ENCODE measurements at places on chromosomes 13 and 19. TPM values are rescaled to one million over a fixed set of nuclear protein-coding genes. Genes with fewer than 3 reads are reported as not detected.

Gene PGLYRP2
- 0.40 TPM for total RNA-seq

DNA sequence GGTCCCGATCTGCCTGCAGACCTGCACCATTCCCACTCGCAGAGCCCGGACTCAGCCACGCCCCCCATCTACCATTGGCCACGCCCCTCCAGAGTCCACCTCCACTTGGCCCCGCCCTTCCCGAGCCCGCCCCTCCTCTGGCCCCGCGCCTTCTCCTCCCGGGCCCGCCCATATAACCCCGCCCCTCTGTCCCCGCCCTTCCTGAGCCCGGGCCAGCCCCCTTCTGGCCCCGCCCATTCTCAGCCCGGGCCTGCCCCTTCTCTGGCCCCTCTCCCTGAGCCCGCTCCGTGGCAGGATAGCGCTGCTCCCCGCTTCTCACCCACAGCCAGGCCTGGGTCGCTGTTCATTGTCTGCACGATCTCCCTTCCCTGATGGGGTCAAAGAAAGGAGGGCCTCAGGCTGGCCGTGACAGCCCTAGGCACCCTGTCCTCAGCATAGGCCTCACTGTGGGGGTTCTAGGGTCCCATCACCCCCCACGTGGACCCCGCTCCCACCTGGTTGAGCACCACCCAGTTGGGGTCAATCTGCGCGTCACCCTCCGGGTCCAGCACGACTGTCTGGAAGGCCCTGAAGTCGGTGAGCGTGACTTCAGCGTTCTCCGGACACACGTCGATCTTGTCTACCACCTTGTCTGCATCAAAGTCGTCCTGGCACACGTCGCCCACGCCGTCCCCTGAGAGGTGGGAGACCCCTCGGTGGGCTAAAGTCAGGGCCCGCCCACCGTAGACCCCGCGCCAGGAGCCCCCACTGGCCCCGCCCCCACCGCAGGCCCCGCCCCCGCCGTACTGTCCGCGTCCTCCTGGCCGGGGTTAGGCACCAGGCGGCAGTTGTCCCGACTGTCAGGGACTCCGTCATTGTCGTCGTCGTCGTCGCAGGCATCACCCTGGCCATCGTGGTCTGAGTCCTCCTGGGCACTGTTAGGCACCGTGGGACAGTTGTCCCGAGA, 5.7 kb downstream of the COMP start:
- DNase-seq, result peak; percentile 64

GRCh38 chr19:48734625-48735024, 5.8 kb downstream of the RASIP1 start:
- DNase-seq, result no peak

- DNase-seq, result no peak
Observed at GRCh38 chr19:33723512-33723911, 73.2 kb upstream of the KCTD15 start.

Gene TEX101
- not detected for total RNA-seq
